Pancreas (tissue), 10 donors: ENCODE measurements at places on chromosomes 7 and 10.

GRCh38 chr10:14838582-14839304 is 637 bp downstream of the HSPA14 start:
- no peak for DNase-seq

GRCh38 chr10:26621243-26621888 is 76.1 kb upstream of the PDSS1 start:
- no peak for DNase-seq

- no peak for DNase-seq
These were observed 6.4 kb downstream of the CDCA7L start for GRCh38 chr7:21939136-21939857.

GRCh38 chr7:36563706-36564327 is 160.5 kb downstream of the AOAH start:
- no peak for DNase-seq

DNA sequence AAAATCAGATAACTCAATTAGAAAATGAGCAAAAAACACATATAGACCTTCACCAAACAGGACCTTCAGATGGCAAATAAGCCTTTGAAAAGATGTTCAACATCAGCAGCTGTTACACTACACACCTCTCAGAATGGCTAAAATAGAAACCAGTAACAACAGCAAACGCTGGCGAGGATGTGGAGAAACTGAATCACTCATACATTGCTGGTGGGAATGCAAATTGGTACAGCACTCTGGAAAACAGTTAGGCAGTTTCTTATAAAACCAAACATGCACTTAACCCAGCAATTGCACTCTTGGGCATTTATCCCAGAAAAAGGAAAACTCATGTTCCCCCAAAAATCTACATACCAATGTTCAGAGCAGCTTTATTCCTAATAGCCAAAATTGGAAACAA is 37.7 kb upstream of the SMARCD3 start:
- DNase-seq = no peak

GRCh38 chr10:71447676-71448075 is 51.0 kb downstream of the CDH23 start:
- DNase-seq = no peak

GRCh38 chr7:150733482-150734095 is 3.6 kb upstream of the GIMAP5 start:
- DNase-seq = no peak

DNA sequence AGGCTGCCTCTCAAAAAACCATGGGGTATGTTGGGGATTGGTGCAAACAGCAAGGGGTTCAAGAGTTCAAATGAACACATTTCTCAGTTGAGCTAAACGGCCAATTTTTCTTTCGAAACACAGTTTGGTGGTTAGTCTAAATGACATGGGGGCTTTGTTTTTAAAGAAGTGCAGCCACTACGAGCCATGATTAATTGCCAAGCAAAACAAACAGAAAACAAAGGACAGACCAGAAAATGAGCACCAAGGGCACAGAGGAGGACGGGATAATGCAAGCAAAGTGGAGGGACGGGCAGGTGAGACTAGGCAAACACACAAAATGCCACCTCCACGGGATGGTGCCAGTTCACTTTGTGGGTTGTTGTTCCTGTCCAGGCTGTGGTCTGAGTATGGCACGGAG is 64.5 kb upstream of the PDLIM1 start:
- DNase-seq = no peak
